ENCODE measurements at places on chromosomes 3 and 15.

DNA sequence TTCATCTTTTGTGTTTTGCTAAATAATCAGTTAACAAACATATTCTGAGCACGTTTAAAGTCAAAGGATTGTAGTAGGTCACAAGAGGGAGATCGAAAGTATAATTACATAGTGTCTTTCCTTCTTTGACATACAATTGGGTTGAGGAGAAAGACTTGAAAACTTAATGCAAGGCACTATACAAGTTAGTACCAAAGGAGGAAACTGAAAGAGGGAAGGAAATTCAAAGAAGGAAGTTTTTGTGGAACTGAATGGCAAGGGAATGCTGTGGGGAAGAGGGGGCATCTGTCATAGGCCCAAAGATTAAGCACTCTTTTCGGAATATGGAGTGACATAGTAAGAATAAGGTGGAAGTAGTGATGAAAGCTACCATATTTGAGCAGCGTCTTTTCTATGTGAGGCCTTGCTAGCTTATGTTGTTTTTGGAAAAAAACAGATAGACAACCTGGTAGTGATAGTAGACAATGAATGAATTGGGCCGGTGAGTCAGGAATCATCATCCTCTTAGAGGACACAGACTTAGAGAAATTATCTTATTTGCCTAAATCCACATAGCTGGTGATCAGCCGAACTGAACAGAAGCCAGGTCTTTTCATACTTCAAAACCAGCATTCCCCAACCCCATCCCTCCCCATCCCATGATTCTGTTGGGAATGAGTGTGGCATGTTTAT, 10.2 kb downstream of the MBNL1 start:
- DNase-seq: no peak

- DNase-seq: no peak
These were observed 21.6 kb downstream of the EMC4 start for GRCh38 chr15:34246276-34246976.

DNA sequence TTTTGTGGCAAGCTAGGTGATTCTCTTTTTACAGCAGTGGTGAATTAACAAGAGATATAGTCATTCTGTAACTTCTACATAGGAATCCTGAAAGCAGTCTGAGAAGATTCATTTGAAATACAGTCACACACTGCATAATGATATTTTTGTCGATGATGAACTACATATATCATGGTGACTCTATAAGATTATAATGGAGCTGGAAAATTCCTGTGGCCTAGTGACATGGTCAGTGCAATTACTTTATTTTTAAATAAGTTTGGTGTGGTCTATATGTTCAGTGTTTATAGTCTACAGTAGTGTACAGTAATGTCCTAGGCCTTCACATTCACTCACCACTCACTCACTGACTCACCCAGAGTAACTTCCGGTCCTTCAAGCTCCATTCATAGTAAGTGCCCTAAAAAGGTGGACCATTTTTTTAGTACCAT, 511.4 kb upstream of the MCTP2 start:
- DNase-seq: no peak

DNA sequence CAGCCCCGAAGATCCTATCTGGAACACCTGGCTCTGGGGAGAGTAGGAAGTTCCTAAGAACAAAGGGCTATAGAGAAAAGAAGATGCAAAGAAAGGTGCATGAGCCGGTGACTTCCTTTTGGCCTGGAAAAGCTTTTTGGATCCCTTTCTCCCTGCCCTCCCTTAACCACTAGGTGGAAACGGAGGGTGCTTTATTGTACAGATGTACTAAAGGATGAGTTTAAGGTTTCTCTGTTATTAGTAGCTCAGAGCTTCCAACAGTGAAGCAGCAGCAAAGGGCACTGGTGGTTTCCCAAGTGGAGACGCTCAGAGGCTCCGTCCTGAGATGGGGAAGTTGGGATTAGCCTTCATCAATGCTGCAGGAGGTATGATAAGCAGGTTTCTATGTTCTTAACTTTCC, 5.9 kb upstream of the ADGRG7 start:
- no peak for DNase-seq

- no peak for DNase-seq
These were observed 21.3 kb upstream of the BNC1 start for GRCh38 chr15:83305704-83306291.

DNA sequence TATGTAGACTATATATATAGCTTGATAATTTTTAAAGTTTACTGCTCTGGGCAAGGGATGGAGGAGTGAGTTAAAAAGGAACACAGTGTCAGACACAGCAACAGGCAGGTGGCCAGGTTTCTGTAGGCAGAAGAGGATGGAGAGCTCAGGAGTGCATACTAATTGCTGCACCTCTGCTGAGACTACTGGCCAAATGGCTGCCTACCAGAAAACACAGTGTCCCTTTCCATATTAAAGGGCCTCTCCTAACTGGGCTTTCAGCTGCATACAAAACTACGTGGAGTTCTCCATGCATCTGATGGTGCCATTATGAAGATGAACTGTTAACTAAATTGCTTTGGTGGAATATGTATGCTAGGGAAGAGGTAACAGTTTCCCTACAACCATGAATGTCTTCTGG, 1.8 kb downstream of the ATP13A4 start:
- DNase-seq: no peak

DNA sequence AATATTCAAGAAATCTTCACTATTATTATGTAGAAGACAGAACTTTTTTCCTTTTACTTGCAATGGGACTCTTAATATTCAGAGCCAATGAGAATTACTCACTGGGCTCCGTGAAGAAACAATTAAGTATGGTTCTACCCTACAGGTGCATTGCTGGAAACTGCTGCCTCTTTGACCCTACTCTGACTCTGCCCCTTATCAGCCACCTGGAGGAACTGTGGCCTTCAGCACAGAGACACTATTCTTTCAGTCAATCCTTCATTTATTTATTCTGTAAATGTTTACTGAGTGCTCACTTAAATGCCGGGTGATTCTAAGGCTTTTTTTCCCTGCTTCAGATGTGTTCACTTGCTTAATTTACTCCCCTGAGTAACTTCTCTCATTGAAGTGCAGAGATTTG, 163.2 kb downstream of the SYNPR start:
- no peak for DNase-seq

DNA sequence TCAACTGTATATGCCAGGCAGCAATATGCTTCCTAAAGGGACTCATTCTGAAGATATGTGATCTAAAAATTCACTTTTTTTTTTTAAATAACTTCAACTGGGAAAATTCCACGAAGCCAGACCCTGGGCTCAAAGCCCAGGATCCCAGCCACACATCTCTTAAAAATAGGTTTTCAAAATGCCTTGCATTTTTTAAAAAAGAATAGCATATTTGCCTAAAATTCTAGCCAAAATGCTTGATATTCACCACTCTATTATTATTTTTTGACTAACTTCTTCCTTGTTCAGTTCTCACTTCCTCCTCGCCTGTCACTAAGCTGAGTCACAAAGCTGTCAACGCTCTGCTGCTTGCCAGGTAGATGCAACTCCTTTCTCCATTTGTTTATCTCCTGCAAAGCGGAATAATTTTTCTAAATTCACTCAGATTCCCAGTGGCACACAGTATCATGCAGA, 28.0 kb upstream of the VGLL4 start:
- no peak for DNase-seq

DNA sequence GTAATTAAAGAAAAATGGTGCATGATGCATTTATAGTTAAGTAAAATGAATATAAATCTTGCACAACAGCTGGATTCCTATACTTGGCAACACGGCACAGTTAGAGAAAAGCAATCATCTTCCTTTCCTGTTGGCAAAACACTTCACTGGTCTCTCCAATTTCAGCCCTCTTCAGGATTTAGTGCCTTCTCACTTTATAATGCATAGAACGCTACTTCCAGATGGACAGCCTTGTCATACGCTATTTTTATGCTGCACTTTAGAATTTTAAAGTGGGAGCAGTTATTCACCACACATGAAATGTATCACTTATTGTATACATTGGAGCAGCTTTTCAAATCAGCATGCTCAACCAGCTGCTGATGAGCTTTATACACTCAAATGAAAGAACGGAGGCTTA, 194.4 kb upstream of the GBE1 start:
- DNase-seq: no peak

- no peak for DNase-seq
These were observed 47.5 kb upstream of the EIF3J start for GRCh38 chr15:44489464-44489863.

GRCh38 chr3:138426211-138426610, 8.2 kb upstream of the ESYT3 start:
- DNase-seq: no peak

DNA sequence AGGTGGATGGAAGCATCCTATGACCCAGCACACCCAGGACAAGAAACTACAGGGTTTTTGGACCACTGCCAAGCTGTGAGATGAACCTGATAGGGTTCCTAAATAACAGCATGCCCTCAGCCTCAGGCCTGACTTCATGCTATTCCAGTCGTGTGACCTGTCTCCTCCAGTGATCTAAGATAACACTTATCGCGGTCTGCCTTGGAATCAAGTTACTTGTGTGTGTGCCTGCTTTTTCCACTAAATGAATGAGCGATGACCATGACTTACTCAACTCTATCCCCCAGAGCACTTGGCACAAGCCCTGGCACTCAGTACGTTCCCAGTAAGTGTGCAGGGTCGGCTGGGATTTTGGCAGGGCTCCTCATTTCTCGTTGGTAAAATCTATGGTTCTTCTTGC, 172.7 kb upstream of the TP63 start:
- DNase-seq: peak; percentile 54

- DNase-seq: peak; percentile 54
These were observed 140.6 kb upstream of the PRR20G start for GRCh38 chr3:127428344-127428997.

GRCh38 chr15:65857718-65858402, 11.4 kb upstream of the RAB11A start:
- DNase-seq: no peak

GRCh38 chr3:197189623-197190022, 108.8 kb downstream of the DLG1 start:
- DNase-seq: no peak

DNA sequence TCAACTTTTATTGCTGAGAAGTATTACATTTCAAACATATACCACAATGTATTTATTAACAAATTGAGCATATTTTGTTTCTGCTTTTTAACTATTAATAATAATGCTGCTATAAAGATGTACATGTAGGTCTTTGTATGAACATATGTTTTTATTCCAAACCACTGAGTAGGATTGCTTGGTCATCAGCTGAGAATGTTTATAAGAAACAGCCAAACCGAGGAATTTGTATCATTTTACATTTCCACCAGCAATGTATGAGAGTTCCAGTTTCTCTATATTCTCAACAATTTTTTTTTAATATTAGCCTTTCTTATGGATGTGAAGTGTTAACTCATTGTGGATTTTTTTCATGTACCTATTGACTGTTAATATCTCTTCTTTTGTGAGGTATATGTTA, 119.5 kb upstream of the MDFIC2 start:
- no peak for DNase-seq

GRCh38 chr3:155325263-155325835, 31.9 kb upstream of the STRIT1 start:
- no peak for DNase-seq

GRCh38 chr3:54939557-54940300, 11.9 kb upstream of the LRTM1 start:
- no peak for DNase-seq

- no peak for DNase-seq
These were observed 44.2 kb upstream of the STT3B start for GRCh38 chr3:31488475-31489017.

- peak; percentile 23 for DNase-seq
These were observed 93.9 kb upstream of the CCDC80 start for GRCh38 chr3:112734736-112735350.

DNA sequence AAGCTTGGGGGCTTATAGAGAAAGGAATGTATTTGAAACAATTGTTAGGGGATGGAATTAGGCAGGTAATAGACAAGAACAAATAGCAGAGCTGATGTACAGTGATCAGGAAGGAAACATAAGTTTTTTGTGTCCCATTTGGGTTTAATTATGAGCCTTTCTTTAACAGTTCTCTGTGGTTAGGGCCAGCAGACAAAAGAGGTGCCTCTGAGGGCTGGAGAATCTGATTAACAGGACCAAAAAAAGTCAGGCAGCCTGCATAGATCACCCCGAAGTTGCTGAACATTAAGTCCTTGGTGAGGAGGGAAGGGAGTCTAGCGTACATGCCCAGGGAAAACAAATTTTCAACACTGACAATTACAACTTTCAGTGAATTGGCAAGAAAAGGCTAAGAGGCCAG, 88.6 kb upstream of the SPRED1 start:
- no peak for DNase-seq

GRCh38 chr3:129606636-129607390, at the start of gene PLXND1:
PLXND1 (minus strand) TSS chr3:129606676; CDS start chr3:129606639, 37 bp downstream.
- DNase-seq: no peak

DNA sequence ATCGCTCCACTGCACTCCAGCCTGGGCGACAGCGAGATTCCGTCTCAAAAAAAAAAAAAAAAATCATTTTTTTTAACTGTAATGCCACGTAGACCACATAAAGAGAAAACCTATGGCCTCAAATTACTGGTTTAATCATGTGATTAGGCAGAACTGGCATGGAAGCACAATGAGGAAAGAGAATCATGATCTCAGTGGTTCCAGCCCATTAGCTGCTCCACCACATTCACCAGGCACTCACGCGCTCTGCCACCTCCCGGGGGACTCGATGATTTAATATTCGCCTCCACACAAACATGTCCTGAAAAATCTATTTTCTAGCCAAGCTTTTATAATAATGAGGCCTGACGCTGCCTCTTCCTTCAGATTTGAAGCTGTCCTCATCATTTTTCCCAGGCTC, 204.7 kb downstream of the TBL1XR1 start:
- DNase-seq: no peak

DNA sequence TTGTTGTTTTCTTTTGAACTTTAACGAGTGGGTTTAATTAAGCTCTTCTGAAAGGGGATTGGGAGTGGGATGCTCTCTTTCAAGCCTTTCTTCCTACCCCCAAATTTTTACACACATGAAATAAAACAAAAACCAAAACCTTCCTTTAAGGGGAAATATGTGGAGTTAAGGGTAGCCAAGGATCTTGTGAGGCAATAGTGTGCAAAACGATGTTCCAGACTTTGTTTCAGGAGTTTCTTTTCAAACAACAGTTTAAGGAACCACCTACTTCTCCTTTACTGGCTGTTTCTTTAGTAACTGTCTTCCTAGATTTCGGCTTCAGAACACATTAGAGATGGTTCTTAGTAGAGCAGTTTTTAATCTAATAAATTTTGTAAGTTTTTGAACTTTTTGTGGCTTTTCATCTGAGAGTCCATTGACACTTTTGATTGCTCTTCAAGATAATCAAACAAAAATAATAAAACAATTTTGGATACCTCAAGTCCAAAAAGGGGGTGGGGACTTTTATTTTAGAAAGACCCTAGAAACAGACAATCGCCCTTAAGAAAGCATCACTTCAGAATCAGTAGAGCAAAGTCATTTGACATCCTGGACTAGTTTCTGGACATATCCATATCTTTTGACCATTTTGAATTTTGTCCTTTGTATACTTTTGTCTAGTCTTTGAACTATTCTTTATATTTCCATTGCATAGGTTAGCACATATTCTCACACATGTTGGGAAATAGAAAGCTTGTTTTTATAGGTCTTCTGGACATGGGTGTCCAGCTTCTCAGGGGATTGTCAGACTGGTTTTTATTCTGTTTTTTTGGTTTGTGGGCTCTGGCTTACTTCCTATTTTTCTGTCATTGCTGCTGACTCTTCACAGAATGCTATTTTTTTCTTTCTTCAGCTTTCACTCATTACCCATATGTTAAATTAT, 6.0 kb downstream of the DIPK2A start:
- DNase-seq: no peak

GRCh38 chr15:90930861-90931574, 1.3 kb downstream of the HDDC3 start:
- no peak for DNase-seq

Data from DMS 273 treated with DMSO at 0.1 percent for 48 hours (cell line).